Lung (tissue), 17 donors: ENCODE measurements at places on chromosomes 2 and 18. TPM values are rescaled to one million over a fixed set of nuclear protein-coding genes. Genes with fewer than 3 reads are reported as not detected.

DNA sequence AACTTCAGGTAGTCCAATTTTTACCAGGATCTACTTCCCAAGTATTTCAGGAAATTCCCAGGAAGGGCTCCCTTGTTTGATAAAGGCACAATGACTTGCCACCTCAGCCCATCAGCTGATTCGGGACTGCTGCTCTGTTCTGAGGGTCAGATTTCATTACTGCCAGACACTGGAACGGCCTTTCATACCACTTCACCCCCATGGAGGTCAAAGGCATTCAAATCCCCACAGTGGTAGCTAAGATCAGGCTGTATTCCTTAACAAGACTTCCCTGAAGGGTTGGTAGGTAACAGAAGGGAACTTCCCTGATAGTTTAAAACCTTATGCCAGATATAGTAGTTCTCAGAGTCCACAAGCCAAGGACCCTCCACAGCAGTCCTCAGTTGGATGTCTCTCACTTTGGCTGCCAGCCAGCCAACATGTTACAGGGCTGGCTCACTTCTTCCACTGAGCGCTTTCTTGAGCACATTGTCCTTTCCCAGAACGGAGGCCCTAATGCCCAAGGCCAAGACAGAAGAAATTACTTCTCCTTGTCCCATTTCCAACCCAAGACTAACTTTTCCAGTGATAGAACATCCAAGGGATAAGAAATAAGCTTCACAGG is 40.0 kb upstream of the GLS start:
- no peaks in the 10 kb centered on the region for H3K27me3 ChIP-seq
- no peak for DNase-seq
- H3K4me3 ChIP-seq = no peak overlapping the region
- no peaks in the 10 kb centered on the region for H3K4me1 ChIP-seq

Gene SIGLEC15
- total RNA-seq = 0.91 TPM

Gene CCDC85A
- 10.5 TPM for total RNA-seq

Gene IL36A
- not detected for total RNA-seq
